Uterus (tissue), 4 donors: ENCODE measurements at places on chromosomes 1 and 21. TPM values are rescaled to one million over a fixed set of nuclear protein-coding genes. Genes with fewer than 3 reads are reported as not detected.

GRCh38 chr1:164886101-164886500, 327.1 kb downstream of the PBX1 start:
- no peak for DNase-seq

DNA sequence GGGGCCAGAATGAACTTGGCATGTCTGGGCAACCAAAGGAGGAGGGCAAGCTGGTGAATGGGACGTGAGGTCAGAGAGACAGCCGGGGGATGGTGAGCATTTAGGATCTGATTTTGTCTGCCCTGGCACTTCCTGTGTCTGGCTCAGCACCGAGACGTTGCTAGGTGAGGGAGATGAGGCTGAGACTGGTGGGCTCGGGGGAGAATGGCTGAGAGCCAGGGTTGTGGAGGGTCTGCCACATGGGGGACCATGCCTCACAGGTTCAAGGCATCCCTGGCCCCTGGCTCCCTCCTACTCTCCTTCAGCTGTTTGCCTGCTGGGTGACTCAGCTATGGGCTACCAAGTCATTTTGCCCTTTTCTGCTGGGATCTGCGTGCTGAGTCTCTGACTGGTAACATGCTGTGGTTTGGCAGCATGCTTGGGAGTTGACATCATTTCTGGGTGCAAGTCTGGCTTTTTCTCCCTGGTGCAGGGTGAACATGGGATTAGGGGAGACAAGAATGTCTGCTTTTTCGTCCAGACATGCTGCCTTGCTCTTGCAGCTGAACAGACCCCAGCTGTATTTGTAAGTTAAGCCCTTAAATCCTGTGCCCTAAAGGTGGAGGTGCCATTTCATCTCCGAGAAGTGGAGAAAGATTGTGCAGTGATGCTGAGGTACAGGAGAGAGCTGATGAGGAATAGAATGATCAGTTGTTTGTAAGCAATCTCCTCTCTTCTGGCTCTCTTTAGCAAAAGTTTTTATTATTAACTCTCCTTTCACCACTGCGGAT, 17.6 kb downstream of the GALNT2 start:
- no peak for DNase-seq

GRCh38 chr1:18166341-18166740, 58.7 kb downstream of the IGSF21 start:
- no peak for DNase-seq

DNA sequence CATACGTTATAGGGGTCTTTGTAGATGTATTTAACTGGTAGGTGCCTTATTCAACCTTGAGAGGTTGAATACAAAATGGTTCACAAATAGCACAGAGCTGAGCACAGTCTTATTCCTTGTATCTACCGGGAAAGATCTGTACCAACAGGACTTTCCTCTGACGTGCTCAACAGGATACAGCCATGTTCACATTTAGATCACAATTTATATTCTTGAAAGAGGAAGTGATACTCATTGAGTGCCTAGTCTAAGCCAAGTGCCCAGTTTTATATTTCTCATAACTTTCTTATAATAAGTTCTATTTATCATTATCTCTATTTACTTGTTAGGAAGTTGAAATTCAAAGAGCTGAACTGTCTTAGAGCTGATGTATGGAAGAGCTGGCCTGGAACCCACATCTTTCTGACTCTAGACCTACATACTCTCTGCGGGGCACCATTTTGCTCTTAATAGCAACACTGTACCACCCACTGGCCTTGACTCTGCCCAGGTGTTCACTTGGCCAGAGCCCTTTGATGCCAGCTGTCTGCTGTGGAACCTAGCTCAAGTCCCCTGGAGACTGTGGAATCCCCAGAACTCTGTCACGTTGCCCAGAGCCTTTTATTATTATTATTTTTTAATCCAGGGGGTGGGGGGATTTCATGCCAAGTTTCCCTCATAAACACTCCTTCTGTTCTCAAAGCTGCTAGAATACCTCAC, 156.2 kb downstream of the TPR start:
- DNase-seq = no peak

DNA sequence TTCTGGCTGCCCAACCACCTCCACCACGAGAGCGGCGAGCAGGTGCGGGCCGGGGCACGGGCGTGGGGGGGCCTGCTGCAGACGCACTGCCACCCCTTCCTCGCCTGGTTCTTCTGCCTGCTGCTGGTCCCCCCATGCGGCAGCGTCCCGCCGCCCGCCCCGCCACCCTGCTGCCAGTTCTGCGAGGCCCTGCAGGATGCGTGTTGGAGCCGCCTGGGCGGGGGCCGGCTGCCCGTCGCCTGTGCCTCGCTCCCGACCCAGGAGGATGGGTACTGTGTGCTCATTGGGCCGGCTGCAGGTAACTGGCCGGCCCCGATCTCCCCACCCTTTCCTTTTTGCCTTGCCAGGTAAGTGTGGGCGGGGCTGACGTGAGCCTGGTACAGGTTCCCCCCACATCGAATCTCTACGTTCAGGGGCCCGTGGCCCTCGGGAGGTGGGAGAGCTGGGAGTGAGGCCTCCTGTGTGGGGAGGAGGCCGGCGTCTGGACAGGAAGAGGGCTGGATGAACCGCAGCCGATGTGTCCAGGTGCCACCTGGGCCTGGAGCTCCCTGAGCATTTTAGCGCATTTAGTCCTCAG, 51.7 kb downstream of the COL18A1 start:
- no peak for DNase-seq

DNA sequence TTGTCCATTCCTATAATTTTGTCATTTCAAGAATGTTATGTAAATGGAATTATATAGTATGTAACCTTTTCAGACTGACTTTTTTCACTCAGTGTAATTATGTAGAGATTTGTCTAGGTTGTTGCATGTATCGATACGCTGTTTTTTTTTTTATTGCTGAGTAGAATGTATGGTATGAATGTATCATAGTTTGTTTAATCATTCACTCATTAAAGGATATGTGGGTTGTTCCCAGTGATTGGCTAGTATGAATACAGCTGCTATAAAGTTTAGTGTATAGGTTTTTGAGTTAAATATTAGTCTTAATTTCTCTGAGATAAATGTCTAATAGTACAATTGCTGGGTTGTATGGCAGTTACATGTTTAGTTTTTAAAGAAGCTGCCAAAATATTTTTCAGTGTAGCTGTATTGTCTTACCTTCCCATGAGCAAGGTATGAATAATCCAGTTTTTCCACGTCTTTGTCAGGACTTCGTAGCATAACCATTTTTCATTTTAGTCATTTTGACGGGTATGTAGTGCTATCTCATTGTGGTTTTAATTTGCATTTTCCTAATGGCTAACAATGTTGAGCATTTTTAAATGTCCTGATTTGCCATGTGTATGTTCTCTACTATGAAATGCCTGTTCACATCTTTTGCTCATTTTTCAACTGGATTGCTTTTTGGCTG, 22.4 kb downstream of the CASQ2 start:
- DNase-seq = no peak

GRCh38 chr1:183841550-183841949, 36.6 kb downstream of the RGL1 start:
- no peak for DNase-seq

- DNase-seq = no peak
Observed at GRCh38 chr1:53755874-53756273, 16.9 kb upstream of the GLIS1 start.

GRCh38 chr1:59903141-59903754, 23.3 kb downstream of the CYP2J2 start:
- DNase-seq = no peak

- DNase-seq = no peak
Observed at GRCh38 chr1:2050461-2050792, 216 bp downstream of the PRKCZ start.

DNA sequence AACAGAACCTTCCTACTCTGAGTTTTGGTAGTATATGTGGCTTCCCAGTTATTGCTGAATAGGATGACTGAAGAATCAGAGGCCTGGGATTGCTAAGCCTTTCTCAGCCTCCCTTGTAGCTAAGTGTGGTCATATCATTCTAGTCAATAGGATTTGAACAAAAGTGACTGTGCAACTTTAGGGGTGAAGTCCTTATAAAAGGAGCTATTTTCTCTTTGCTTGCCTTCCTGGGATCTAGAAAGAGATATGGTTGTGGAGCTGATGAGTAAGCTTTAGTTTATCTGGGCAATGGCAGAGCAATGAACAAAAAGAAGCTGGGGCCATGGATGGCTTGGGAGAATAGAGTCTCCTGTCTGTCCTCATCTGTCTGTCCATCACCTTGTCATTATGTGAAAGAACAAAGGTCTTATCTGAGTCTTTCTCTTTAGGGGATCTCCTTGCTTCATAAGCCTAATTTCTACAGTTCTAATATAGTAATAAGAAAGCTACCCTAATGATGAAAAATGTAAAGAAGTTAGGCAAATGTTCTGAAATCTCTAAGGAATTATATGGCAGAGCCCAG, 91.5 kb downstream of the TENT5C start:
- DNase-seq = no peak

DNA sequence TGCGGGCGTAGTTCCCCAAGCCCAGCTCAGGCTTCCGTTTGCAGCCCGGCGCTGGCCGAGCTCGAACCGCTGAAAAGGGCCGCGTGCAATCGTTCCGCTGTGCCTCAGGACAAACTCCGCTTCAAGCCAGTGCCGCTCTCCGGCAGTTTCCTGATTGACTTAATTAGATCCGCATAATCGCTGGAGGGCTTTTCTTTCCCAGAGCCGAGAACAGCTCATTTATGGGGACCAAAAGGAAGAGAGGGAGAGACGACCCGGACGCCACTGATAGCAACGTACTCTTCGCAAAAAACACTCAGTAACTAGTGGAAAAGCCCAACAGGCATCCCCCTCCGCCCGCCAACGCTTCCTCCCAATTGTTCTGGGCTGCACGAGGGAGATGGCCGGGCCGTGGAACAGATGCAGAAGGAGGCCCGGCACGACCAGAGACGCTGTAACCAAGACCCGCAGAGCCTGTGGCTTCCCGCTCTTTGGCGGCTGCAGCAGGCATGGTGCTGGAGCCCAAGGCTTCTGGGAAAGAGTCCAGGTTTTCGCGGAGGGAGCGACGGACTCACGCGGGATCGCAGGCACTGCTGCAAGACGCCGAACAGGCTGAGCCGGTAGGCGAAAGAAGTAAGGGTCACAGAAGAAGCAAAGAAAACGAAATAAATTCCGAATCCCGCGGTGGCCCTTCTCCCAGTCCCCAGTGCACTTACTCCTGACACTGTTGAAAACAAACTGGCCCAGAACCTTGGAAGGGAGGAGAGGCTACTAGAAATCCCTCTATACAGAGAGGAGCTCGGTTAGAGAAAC, 3.6 kb upstream of the FOXD2 start:
- peak; percentile 57 for DNase-seq

- no peak for DNase-seq
Observed at GRCh38 chr1:77744576-77744975, 15.1 kb downstream of the USP33 start.

The CCDC185 gene
- not detected for total RNA-seq

The CNIH3 gene
- not detected for total RNA-seq

The ADAM30 gene
- not detected for total RNA-seq

The DENND2C gene
- total RNA-seq = 4.5 TPM

The CACNA1S gene
- total RNA-seq = not detected

The PPFIA4 gene
- total RNA-seq = 0.26 TPM

The OPRD1 gene
- total RNA-seq = not detected

The PCP4 gene
- 5.3 TPM for total RNA-seq
